ENCODE measurements at places on chromosomes 5 and 9.

GRCh38 chr5:33203931-33204330 lies 236.8 kb upstream of the TARS1 start:
- DNase-seq = no peak

GRCh38 chr9:134225186-134225585 lies 60.8 kb upstream of the RNU6ATAC start:
- DNase-seq = no peak

GRCh38 chr9:591292-591691 lies 250.2 kb upstream of the DMRT1 start:
- no peak for DNase-seq

GRCh38 chr9:126295082-126295477 lies 31.5 kb upstream of the MVB12B start:
- DNase-seq = no peak

DNA sequence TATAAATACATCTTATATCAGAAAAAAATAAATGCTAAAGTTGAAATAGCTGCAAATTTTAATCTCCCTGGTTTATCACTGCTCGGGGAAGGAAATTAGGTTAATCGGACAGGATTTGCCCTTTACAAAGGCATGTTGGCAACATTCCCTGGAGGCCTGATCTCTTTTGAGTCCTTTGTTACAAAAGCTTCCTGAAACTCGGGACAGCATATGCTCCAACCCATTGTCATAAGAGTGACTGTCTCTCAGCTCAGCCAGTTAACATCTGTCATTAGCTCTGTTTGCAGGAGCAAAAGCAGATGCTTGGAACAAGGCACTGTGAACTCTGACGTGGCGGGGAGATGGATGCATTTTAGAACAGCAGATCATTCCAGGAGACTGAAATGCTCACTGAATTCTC lies 80.6 kb downstream of the MYO10 start:
- DNase-seq = no peak

GRCh38 chr9:20640331-20641187 lies 18.3 kb upstream of the MLLT3 start:
- DNase-seq = peak; percentile 72

GRCh38 chr9:17018540-17019196 lies 116.2 kb upstream of the CNTLN start:
- no peak for DNase-seq

GRCh38 chr9:114894206-114894605 lies 36.2 kb downstream of the TNFSF8 start:
- no peak for DNase-seq

DNA sequence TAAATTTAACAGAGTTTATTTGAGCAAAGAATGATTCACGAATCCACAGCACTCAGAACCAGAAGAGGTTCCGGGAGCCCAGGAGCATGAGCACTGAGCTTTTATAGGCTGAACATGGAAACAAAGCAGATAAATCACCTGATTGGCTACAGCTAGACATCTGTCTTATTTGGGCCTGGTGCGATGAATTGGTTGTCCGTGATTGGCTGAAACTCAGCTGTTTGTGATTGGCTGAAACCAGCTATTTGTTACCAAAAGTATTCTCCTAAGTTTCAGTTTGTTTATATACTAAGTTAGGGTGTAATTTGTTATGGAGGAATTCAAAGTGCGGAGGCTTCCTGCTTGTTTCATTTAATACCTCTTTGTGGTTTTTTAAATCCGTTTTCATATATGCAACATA lies 15.8 kb upstream of the LCP2 start:
- DNase-seq = no peak

GRCh38 chr5:56499491-56499890 lies 266.4 kb upstream of the ANKRD55 start:
- DNase-seq = no peak

- no peak for DNase-seq
Observed at GRCh38 chr5:96175090-96175489, 213.4 kb upstream of the ELL2 start.

DNA sequence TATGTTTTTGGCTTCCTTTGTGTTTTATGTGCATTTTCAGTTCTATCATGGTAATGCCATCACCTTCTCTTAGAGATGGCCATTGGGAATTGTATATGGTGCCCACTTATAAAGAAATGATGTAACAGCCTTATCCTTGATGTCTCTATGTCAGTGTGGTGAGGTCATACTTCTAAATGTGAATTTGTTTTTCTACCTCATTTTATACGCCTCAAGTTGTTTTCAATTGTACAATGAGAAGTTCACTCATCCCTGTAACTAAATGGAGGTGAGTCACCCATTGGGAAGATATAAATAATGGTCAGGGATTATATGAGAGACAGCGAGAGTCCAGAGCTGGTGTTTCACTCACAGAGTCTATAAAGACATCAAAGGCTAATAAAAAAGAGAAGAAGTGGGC lies 402.4 kb downstream of the AGTPBP1 start:
- DNase-seq = peak; percentile 47

DNA sequence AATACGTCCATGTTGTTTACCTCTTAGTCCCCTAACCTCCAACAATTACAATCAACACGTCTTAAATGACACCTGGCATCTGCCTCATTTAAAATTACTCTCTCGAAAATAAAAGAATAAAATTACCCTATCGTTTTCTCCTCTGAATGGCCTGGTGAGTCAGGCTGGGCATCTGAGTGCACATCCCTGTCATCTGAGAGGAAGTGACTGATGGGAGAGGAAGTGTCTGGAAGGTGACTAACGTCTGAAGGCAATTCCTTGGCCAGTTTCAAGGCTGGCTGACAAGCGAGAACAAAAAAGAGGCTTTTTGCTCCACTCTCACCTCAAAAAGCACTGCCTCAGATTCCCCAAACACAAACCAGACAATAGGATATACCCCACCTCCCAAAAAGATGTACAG lies 57.7 kb downstream of the MAPKAP1 start:
- DNase-seq = peak; percentile 74

- no peak for DNase-seq
Observed at GRCh38 chr9:97813072-97813471, 40.0 kb upstream of the FOXE1 start.

- no peak for DNase-seq
Observed at GRCh38 chr5:88678770-88679381, 204.1 kb downstream of the MEF2C start.

DNA sequence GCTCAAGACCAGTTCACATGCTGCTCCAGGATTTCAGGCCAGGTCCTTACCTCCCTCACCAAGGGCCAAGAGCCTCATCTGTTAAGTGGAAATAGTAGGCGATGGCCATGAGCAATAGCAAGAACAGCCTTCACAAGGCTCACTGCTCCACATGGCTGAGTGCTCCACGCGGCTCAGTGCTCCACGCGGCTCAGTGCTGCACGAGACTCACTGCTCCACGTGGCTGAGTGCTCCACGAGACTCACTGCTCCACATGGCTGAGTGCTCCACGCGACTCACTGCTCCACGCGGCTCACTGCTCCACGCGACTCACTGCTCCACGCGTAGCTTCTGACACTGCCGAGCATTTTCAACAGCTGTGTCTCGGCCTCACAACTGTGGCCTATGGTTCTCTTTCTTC lies 36.4 kb upstream of the ADAMTS2 start:
- DNase-seq = no peak

- DNase-seq = no peak
Observed at GRCh38 chr9:131142160-131142559, 16.8 kb downstream of the NUP214 start.

DNA sequence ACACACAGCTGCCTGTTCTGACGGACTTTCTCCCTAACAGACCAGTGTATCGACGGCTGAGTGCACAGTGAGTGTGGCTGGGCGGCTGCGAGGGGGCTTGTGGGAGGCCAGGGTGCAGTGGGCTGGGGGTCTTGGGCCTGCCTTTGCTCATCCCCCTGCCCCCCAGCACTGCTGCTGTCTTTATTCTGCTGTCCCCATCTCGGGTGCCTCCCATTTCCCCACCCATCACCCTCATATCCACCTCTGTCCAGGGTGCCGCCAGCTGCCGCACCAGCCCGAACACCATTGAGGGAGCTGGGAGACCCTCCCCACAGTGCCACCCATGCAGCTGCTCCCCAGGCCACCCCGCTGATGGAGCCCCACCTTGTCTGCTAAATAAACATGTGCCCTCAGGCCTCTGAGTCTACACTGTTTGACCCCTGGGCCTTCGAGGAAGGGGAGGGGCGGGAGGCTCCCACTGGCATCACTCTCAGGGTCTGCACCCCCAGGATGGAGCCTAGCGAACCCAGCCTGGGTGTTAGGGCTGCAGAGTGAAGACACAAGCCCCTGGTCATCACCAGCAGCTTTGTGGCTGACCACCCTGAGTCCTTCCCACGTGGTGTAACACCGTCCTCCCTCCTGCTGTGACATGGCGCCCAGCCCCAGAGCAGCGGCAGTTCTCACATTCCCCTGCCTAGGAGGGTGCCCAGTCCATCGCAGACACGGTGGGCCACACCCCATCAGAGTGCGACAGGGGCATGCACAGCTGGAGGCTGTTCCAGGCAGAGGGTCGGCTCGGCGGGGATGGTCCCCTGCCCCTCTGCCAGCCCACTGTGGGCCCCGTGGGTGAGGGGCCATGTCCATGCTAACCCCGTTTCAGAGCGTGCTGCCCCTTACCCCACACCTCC lies 4.0 kb downstream of the LCN2 start:
- DNase-seq = no peak

DNA sequence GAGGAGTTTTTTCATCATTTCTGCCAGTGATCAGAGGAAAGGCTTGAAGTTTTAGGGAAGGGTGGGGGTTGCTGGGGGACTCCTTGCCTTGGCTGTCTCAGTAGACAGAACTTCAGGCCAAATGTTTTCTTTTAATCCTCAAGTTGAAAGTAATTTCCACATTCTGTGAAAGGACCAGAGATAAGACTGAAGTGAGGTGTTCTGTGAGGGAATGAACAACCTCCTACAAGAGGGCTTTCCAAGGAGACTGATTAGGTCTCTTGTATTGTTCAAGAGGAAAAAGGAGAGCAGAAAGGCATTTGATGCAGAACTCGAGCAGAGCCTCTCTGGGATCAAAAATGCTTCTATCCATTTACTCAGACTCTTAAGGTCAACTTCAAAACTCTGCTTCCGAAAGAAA lies 282.1 kb upstream of the ATP10B start:
- no peak for DNase-seq

GRCh38 chr5:44727100-44727499 lies 81.6 kb upstream of the MRPS30 start:
- DNase-seq = no peak

DNA sequence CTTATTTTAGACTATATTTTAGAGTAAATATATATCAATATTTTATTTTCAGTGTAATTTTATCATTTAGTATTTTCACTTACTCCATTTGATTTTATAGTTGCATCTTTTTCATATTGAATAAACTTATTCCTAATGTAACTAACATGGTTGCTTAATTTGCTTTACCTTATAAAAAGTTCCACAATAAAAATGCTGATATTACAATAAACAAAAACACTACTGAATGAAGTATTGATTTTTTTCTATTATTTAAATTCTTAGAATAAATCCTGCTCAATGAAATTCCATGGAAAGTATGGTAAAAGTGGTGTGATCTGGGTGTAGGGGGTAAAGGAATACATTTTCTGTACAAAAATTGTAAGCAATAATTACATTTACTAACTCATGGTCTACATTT lies 2074.9 kb upstream of the C9orf72 start:
- DNase-seq = no peak

- DNase-seq = no peak
Observed at GRCh38 chr9:76559286-76559685, 100.3 kb downstream of the GCNT1 start.

DNA sequence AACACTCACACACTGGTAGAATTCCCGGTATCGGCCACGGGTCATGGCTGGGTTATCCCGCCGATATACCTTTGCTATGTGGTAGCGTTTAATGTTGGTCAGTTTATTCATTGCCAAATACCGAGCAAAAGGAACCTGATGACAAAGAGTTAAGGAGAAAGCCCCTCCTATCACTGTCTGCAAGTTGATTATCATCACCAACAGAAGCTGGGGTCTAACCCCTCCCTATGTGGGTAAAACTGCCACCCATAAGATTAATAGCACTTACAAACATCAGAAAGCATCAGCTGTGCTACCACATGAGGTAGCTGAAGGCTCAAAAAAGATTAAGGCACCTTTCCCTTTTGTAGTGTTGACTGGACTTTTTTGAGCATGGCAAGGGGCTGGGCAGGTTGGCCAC lies 5.6 kb upstream of the DND1 start:
- no peak for DNase-seq

- no peak for DNase-seq
Observed at GRCh38 chr5:62705022-62705421, 126.4 kb downstream of the LRRC70 start.

- no peak for DNase-seq
Observed at GRCh38 chr9:114430457-114430856, 42.7 kb upstream of the AKNA start.

GRCh38 chr5:36300191-36300926 lies 1.3 kb downstream of the RANBP3L start:
- no peak for DNase-seq

GRCh38 chr5:177405805-177406204 lies 3.6 kb downstream of the F12 start:
- DNase-seq = no peak

DNA sequence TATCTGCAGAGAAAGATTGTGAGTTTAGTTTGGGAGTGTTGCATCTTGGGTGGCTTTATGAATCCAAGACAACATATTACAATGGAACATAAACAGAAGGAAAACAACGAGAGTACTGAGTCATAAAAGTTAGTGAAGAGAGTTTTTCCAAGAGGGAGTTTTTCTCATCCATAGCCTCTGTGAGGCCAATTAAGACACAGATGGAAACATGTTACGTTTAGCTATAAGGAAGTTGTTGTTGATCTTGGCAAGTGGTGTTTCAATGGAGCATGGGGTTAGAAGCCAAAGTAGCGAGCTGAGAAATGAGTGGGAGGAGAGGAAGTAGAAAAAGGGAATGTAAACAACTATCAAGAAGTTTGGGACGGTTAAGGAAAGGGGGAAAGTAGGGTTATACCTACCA lies 53.3 kb upstream of the SPATA31D4 start:
- DNase-seq = no peak

- no peak for DNase-seq
Observed at GRCh38 chr5:5782402-5782801, 359.9 kb downstream of the ICE1 start.

- DNase-seq = peak; percentile 12
Observed at GRCh38 chr5:159133041-159133741, 33.5 kb upstream of the EBF1 start.

DNA sequence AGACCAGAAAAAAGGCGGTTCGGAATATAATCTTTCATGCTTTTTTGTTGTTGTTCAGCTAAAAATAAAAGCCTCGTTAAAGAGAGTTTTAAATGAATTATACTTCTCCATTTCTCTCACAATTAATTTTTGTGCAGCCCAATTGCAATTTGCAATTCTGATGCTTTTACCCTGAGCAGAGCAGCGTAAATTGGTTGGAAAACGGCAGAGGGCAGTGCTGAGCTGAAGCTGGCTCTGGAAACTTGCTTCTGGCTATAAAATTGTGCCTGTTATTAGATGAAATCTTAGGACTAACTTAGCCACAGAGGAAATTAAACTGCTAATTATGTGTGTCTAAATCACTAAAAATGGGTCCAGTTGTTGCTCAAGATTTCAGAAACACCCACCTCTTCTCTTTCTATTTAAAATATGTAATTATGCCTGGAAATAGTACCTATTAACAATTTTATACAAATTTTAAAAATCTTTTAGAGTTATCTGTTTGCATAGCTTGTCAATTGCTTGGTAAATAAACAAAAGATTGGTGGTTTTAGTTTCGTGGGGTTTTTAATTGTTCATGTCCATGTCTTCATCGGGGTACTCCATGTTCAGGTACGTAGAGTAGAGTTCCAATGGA lies 441.8 kb upstream of the TLE4 start:
- DNase-seq = peak; percentile 9

Measured in kidney epithelial cell (primary cell).